ENCODE measurements at places on chromosomes 7 and 10.

GRCh38 chr7:134792968-134793367, 13.5 kb downstream of the CALD1 start:
- no peak for DNase-seq

GRCh38 chr10:132839061-132839460, 53.1 kb upstream of the NKX6-2 start:
- no peak for DNase-seq

DNA sequence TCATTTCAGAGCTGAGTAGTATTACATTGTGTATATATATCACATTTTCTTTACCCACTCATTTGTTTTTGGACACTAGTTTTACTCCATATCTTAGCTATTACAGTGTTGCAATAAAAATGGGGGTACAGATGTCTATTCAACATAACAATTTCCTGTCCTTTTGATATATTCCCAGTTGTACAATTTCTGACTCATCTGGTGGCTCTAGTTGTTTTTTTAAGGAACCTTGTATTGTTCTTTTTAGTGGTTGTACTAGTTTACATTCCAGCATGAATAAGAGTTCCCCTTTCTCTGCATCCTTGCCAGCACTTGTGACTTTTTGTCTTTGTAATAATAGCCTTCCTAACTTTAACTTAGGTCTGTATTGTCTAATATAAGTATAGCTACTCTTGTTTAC, 739.9 kb downstream of the XPNPEP1 start:
- no peak for DNase-seq

DNA sequence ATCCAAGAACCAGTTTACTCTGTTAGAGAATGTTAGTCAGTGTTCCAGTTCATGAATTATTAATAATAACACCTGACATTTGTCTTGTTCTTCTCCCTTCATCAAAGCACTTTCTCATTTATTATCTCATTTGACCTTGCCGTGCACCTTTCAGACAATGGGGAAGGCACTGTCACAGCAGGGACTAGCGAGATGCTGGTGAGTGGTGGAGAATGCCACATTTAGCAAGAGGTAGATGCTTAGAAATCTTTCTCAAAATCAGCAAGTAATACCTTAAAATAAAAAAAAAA, 34.2 kb upstream of the XRCC2 start:
- DNase-seq: no peak

DNA sequence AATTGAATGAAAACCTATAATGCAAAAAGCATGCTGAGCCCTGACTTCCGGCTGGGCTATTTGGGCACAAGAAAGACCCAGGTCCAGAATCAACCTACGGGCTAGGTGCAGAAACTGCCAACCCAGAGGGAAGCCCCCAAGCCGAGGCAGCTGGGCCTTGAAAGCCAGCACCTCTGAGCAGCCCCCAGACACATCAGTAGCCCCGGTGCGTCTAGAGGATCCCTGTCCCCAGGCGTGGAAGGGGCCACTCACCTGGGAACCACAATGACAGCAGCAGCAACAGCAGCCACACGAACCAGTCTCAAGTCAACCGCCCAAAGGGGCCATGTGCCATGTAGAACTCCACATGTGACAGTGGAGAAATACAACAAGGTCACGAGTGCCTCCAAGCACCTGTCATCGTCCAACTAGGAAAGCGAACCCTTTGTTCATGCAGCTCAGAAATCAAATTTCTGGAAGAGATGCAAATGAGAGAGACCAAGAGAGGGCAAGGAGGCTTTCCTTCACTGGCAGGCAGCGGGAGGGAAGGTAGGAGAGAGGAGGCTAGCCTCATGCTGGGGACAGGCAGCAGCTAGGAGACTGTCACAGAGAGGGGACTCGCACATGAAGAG, 57.5 kb upstream of the CHST15 start:
- DNase-seq: no peak

DNA sequence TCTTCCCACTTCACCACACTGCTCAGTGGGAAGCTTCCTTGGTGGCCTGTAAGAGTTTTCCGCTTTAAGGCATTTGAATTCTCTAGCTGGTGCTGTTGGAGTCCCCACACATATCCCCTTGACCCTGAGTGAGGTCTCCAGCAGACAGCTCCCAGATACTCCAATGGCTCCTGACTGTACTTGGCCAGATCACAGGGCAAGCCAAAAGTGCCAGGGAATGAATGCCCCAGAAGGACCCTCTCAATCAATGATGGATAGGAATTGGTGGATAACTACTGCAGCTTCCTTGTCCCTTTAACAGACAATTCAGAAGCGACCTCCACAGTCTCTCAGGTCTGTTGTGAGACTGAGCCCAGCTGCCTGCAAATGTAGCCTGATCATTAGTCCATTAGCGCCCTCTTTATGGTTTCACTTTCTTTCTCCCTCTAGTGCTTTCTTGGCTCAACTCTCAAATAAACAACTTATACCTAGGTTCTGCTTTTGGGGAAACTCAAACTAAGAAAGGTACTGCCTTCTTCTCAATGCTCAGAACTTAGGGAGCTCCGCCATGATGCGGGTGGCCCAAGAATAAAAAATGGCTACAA, 283.0 kb downstream of the TCF7L2 start:
- DNase-seq: peak; percentile 27

GRCh38 chr7:36667007-36667745, 57.1 kb downstream of the AOAH start:
- DNase-seq: no peak

- DNase-seq: peak; percentile 7
Measured at GRCh38 chr10:71213127-71213621, 804 bp downstream of the UNC5B start.

GRCh38 chr10:82942286-82943099, 1067.5 kb downstream of the NRG3 start:
- DNase-seq: peak; percentile 96

DNA sequence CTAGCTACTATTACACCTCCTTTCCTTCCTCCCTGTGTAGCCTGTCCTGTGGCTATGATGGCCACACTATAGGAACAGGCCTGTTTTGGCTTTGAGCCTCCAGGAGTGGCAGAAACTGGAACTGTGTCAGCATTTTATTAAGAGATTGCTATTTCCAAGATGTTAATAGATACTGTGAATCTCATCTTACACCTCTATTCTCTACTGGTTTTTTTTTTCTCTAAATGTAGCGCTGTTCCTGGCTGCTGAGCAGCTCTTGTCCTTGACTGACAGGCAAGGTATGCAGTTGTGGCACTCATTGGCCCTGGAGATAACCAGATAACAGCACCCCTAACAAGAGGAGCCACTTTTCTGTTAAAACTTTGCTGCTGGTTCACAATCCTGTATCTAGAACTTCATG, 119.5 kb downstream of the EXOC4 start:
- no peak for DNase-seq

DNA sequence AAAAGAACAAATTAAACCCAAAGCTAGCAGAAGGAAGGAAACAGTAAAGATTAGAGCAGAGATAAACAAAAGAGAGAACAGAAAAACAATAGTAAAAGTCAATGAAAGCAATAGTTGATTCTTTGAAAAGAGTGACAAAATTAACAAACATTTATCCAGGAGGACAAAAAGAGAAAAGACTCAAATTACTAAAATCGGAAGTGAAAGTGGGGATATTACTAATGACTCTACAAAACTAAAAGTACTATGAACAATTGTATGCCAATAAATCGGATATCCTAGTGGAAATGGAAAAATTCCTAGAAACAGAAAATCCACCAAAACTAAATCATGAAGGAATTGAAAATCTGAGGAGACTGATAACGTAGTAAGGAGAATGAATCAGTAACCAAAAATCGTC, 96.3 kb downstream of the SNX13 start:
- no peak for DNase-seq

Data from MV-4-11 (cell line).